ENCODE measurements at places on chromosomes 6 and 20.

- no peak for DNase-seq
Observed at GRCh38 chr6:72620871-72621290, 983 bp upstream of the KCNQ5 start.

DNA sequence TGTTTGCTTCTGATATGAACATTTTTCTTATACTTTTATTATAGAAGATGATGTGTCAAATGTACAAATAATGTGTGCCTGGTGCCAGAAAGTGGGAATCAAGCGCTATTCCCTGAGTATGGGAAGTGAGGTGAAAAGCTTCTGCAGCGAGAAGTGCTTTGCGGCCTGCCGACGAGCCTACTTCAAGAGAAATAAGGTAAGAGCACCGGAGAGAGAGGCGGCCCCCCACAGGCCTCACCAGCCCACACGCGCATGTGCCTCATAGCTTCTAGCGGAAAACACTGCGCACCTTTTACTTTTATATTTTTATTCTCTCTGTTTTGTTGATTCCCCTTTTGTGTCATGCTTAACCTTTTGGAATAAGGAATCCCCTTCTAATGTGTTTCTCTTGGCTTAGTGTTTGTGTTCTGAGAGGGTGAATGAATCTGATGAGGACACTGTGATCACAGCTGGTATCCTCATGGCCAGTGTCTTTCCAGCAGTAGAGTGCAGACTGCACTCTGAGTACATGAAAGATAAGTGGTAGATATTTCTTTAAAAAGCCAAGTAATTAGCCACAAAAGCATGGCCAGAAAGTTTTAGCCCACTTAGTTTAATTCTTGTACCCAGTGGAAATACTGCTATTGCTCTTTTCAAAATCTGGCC lies 43.6 kb downstream of the SOBP start:
- no peak for DNase-seq

GRCh38 chr6:41071501-41071922 lies 644 bp downstream of the OARD1 start:
- no peak for DNase-seq

- no peak for DNase-seq
Observed at GRCh38 chr20:36585410-36586125, 12.2 kb downstream of the TGIF2 start.

GRCh38 chr6:105184921-105185320 lies 5.1 kb upstream of the POPDC3 start:
- DNase-seq, result no peak

DNA sequence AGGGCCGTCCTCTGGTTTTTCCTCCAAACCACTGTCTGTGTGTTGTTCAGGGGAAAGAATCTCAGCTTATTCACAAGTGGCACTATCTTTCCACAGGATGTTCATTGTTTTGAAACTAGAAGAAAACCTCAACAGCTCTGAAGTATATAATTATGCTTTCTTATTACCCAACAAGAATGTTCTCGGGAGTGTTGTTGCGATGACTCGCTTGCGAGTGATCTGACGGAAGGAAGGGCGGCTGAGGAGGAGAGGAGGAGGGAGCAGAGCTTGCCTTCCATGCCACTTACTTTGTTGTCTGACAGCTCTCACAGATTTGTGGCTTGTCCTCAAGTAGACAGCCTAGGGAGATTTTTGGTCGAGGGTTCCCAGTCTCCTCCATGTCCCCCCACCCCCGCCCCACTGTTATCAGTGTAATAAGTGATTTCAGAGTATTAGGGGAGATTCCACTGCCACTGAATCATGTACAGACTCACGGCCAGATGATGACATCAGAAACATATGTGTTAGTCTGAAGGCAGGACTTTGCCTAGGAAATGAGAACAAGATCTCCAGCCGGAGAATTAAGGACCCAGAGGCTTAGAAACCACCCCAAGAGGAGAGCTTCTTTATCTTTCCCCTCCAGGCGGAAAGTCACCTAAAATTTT lies 80.7 kb upstream of the CCN6 start:
- DNase-seq, result no peak

GRCh38 chr20:44050925-44051660 lies 135.9 kb downstream of the JPH2 start:
- no peak for DNase-seq
